ENCODE measurements at places on chromosomes 3 and 15.
A peak's percentile ranks its signal among the peaks of the same experiment; 100 is the strongest.

DNA sequence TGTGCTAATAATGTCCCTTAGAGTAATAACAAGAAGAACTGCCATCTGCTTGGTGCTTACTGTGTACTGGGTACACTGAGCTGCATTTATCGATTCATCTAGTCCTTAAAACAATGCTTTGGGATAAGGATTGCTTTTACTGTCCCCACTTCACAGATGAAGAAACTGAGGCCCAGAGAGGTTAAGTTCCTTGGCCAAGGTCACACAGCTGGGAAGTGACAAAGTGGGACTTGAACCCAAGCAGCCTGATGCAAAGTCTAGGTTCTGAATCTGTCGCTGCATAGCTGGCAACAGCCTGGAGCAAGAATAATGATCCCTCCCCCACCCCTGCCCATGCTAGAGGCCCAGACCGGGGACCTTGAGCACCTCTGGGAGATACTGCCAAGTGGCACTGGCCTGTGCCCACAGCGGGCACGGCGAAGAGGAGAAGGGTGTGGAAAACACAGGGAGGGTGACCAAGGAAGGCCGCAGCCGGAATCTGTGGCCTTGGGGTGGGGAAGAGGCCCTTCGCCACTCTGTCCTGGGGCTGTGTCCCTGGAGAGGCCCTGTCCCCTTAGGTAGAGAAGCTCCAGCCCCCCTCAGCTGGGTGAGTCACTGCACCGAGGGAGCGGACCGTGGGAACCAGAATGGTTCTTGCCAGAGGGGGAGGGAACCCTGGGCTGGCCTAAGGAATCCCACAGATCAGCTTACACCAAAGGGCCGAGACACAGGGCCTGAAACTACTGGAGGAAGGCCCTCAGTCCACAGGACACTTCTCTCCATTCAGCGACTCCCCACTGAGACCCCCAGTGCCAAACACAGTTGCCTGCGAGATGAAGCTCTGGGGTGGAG lies 3.5 kb downstream of the PLXND1 start:
- DNase-seq = peak; percentile 96

GRCh38 chr3:136250903-136251460 lies 842 bp downstream of the PCCB start:
- DNase-seq = no peak

- no peak for DNase-seq
Observed at GRCh38 chr3:52696830-52697631, 8.6 kb downstream of the GLT8D1 start.

DNA sequence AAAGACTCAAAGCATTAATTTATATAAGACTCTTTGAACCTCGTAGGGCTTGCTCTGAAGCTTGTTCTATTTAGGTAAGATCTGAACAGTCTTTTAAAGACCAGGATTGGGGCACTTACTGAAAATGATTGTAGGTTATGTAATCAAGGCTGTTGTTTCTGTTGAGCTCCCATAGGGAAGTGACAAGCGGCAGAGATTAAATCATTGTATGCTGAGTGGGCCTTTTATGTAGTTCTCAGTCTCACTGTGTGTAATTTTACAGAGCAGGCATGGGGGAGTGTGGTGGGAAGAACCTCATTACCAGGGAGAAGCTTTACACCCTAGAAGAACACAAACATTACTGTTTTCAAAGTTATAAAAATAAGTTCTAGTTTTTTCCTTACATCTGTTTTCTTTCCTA lies 160.0 kb upstream of the SNTN start:
- no peak for DNase-seq

DNA sequence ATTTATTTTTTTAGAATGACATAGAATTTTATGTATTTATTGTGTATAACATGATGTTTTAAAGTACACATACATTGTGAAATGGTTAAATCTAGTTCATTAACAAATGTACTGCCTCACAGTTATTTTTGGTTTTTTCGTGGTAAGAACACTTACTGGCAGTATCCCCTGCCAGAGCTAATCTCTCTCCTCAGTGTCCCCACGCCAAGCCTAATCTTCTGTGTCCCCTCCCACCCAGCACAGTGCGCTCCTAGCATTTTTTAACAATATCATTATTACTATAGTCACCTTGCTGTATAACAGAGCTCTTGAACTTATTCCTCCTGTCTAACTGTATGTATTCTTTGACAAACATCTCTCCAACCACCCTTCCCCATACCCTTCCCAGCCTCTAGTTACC lies 333.2 kb downstream of the GABRB3 start:
- DNase-seq = no peak

GRCh38 chr15:67827562-67828277 lies 2.4 kb downstream of the SKOR1 start:
- DNase-seq = no peak

DNA sequence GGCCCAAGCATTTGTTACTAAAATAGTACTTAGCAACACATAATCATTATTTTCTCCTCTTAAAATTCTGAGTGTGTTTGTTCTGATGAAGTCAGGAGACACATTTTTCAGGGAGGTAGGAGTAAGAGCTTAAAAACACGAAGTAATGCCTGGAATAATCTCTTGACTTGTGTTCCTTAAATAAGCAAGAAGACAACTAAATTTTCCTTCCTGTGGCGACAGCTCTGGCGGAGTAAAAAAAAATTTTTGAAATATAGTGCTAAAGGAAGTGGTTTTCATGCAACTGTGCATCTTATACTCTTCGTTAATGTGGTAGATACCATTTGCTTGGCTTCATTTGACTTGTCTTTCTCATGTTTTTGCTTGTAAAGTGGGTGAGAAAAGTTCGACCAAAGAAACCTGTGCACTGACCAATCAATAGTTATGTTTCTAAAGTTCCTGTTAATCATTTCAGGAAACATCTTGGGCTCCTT lies 11.1 kb upstream of the MBNL1 start:
- DNase-seq = no peak

DNA sequence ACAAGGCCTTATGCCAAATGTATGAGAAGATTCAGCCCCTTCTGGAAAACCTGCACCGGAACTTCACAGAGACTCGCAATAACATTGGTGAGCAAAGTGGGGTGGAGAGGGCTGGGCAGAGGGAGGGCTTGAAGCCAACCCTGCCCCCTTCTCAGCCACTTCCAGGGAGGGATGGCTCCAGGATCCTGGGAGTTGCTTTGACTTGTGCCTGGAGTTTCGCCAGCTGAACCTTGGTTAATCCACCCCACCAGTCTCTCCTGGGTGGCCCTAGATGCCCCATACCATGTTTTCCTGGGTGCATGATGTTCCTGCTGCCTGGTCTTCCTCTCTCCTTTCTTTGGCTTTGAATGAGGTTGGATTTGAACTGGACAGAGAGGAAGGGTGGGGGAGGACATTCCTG lies 10.8 kb downstream of the TBC1D21 start:
- no peak for DNase-seq

GRCh38 chr3:25432176-25432720 lies 4.2 kb downstream of the RARB start:
- peak; percentile 63 for DNase-seq

GRCh38 chr3:176737480-176738110 lies 459.7 kb downstream of the TBL1XR1 start:
- DNase-seq = no peak

GRCh38 chr3:195394700-195395099 lies 48.1 kb downstream of the ACAP2 start:
- DNase-seq = peak; percentile 15

GRCh38 chr15:75590239-75590638 lies 11.1 kb upstream of the PTPN9 start:
- no peak for DNase-seq

- no peak for DNase-seq
Observed at GRCh38 chr3:108780235-108780634, 23.0 kb upstream of the RETNLB start.

DNA sequence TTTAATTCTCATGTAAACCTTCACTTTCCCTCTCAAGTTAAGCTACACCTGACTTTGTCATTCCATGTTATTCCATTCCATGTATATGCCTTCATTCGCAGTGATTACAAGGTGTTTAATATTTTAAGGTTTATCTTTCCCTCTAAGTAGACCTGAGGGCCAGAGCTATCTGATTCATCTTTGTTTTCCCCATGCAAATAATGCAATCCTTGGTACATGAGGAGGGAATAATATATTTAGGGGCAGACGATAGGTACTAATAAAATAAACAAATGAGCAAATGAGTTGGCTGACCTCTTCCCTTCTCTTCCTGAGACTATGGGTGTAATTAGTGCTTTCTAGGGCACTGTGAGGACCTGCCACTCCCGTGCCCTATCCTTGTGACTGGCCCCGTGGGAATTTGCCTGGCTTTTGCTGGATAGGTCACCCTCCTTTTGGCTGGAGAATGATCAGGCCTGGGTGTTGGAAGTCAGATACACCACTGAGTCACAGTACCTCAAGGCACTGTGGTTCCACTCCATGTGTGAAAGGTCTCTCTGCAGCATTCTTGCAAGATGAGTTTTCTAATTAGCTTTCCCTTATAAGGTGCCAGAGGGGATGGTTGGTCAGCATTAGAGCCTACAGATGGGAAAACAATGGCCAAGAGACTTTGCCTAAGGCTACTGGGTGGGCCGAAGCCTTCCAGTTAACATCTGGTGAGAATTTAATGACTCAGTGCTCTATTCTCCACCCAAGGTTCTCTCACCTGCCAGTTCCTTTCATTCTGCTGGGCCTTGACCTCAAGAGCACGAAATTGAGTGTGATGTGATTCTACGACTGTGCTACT lies 183.2 kb downstream of the P3H2 start:
- DNase-seq = peak; percentile 83

DNA sequence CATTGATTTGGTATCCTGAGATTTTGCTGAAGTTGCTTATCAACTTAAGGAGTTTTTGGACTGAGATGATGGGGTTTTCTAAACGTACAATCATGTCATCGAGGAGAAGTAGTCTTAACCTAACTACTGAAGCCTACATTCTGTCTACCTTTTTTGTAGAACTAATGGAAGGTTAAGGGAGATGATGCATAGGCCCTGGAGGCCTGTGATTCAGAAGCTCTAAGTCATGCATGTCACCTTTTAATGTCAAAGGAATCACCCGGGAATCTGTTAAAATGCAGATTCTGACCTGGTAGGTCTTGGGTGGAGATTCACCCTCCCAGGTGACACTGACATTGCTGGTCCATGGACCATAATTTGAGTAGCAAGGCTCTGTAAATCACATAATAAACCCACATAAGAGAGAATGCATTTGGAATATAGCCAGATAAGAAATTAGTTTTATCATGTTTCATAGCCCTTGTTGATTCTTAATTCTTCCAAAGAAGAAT lies 64.9 kb downstream of the GHSR start:
- no peak for DNase-seq

GRCh38 chr3:43689766-43690399 lies 855 bp upstream of the ABHD5 start:
- DNase-seq = no peak

- no peak for DNase-seq
Observed at GRCh38 chr3:12470680-12471079, 13.6 kb upstream of the TSEN2 start.

- peak; percentile 32 for DNase-seq
Observed at GRCh38 chr3:172625404-172625803, 85.5 kb downstream of the NCEH1 start.

DNA sequence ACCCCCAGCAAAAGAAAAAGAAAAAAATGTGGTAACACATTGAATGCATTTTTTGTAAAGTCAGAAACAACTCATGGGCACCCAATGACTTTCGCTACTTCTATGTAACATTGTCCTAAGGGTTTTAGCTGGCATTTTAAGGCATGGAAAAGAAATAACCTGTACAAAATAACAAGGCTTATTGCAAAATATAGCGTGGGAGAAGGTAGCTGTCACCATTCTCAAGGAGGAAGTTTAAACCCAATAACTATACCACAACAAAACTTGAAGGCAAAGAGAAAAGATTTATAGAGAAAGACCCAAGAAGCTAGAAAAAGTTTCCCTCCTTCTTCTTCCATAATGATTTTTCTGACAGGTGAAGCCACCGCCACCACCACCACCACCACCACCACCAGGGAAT lies 55.7 kb upstream of the ACP3 start:
- DNase-seq = no peak

DNA sequence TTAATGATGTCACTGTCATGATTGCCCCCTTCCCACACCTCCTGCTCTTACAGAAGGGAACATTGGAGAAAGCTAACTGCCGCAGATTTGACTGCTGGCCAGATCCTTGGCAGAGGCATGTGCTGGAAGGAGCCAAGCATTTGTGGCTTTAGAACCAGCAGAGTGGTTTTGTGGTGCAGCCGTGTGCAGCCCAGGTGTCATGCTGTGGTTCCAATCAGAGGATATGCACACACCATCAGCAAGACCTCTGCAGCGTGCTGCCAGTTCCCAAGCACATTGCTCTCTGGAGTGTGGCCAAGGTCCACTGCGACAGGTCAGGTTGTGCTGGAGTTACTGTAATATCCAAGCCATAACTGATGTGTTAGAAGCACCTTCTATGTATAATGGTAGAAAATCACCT lies 61.6 kb downstream of the OTOL1 start:
- DNase-seq = no peak

DNA sequence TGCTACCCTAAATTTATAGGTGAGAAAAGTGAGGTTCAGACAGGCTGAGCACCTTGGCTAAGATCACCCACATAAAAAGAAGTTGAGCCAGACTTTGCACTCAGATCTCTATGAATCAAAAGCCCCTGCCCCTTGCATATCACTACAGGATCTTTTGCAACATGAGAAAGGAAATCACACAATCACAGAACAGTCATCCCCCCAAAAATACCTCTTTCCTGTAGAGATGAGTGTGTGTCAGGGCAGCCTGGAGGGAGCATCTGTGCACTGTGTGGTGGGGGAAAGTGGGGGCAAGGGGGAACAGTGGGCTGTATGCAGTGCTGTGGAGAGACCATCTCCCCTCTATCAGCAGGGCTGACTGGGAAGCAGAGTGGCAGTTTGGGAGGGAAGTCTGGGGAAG lies 46.6 kb downstream of the EPHB3 start:
- DNase-seq = no peak

DNA sequence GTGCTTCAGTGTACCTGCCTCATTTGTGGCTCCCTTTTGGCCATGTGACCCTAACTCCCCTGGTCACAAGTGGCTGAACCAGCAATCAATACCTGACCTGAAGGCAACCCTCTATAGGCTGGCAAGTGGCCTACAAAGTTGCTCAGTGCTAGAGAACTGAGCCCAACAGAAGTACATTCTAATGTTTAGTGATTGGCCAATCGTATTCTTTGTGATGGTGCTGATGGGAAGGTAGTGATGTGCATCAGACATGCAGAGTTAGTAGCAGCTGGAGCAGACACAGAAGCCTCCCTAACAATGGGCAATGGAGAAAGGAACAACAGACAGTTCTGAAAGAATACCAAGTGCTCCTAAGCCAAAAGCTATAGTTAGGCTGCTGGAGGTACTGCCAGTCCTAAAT lies 10.4 kb upstream of the ATOSA start:
- no peak for DNase-seq

DNA sequence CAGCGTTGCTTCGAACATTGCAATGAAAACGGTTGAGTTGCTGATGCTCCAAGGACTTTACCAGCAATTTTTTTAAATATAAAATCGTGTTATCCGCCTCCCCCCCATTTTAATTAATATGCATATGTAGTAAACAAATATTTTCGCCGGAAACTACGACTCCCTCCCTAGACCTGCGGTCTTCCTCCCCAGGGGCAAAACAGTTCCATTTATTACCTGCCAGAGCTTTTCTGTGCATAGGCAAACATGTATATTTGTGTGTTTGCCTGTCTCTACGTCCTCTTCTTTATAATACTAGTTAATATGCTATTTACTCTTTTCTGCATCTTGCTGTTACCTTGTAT lies 593 bp upstream of the RSL24D1 start:
- no peak for DNase-seq

Measured in adipocyte (in vitro differentiated cells).